Kidney glomerular epithelial cell (primary cell): ENCODE measurements at places on chromosomes 7 and 10.

DNA sequence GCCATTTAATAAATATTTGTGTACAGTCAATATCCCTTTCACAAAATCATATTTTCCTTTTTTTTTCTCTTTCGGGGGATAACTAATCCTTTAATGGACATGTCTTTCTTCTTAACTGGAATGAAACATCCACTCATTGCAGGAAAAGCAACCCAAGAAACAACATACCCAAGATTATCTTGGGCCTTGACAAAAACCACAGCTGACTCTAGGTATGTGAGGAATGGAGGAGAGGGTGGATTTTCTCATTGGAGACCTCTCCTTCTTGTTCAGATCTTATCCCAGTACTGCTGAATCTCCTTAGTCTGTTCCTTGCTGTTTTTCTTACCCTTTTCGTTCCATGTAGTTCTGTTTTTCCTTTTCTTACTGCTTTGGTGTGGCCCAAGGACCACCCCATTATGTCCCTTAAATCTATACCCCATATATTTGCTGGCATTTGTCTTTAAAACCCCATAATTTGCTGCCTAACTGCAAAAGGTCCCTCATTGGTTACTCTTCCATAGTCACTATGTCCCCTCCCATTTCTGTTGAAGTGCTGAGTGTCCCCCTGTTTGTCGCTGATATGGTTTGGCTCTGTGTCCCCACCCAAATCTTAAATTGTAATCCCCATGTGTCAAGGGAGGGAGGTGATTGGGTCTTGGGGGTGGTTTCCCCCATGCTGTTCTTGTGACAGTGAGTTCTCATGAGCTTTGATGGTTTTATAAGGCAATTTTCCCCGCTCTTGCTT lies 6.8 kb upstream of the CDK6 start:
- no peak for DNase-seq

DNA sequence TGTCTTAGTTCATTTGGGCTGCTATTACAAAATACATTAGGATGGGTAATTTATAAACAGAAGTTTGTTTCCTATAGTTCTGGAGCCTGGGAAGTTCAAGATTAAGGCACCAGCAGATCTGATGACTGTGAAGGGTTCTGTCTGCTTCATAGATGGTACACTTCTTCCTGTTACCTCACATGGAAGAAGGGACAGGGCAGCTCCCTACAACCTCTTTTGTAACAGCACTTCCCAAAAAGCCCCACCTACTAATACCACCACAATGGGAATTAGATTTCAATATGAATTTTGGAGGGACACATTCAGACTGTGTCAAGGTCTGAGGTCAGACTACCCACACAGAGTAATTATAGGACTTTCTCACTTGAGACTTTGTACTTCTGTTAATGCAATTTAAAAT lies 260.3 kb downstream of the ARHGAP12 start:
- no peak for DNase-seq

GRCh38 chr7:12322284-12322902 lies 81.3 kb downstream of the VWDE start:
- no peak for DNase-seq

GRCh38 chr7:70602117-70602516 lies 529.8 kb upstream of the GALNT17 start:
- no peak for DNase-seq
